ENCODE measurements at places on chromosomes 11 and 22. TPM values are rescaled to one million over a fixed set of nuclear protein-coding genes. Genes with fewer than 3 reads are reported as not detected.
A peak's percentile ranks its signal among the peaks of the same experiment; 100 is the strongest.

GRCh38 chr22:48921411-48921903, 906.2 kb downstream of the BRD1 start:
- DNase-seq = no peak

DNA sequence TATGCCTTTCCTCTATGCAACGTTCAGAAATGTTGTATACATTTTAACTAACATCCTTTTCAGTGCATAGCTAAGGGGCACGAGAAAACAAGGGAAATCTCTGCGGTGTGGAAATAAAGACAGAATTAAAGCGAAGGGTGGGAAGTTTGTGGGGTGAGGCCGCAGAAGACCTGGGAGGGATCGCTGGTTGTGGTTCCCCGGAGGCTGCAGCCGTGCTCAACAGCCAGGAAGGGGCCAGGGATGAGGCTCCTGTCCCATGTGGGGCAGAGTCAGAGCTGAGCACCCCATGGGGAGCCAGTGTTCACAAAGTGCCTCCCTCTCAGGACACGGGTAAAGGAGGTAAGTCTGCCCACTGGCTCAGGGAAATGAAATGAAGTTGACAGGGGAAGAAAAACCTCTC, 67.5 kb downstream of the MYEOV start:
- DNase-seq = no peak

CYP2D6 gene
- 6.7 TPM for total RNA-seq

OR6Q1 gene
- not detected for total RNA-seq

OPCML gene
- not detected for total RNA-seq

DNA sequence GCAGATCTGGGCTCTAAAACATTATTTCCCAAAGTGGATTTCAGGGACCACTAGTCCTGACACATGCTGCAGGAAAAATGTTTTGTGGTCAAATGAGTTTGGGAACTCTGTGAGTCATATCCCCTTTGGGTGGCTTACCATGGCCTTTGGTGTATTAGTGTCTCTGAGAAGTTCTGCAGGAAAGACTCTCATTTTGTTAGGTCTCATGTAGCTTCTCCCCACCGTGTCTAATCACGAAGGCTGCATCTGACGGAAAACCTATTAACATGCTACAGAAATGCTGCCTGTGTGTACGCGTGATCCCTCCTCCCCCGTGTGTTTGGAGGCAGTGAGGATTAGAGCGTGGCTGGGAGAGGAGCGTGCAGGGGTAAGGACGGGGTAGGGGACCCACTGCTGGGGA, 191.7 kb downstream of the ST3GAL4 start:
- no peak for DNase-seq

GRCh38 chr11:32226480-32226879, 135.6 kb downstream of the RCN1 start:
- DNase-seq = no peak

DNA sequence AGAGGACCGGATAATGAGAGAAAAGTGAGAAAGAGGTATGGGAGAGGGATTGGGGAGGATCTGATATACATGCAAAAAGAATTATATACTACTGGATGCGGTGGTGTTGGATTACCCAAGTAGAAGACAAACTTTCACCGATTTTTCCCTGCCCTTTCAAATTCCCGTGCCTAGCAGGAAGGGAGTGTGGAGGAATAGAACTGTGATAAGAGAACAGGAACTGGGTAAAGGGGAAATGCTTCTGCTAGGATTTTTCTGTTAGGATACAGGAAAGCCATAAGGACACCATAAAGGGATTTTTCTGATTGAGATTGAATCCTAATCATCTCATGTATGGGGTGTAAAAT, 480 bp upstream of the MTMR2 start:
- peak; percentile 25 for DNase-seq

DNA sequence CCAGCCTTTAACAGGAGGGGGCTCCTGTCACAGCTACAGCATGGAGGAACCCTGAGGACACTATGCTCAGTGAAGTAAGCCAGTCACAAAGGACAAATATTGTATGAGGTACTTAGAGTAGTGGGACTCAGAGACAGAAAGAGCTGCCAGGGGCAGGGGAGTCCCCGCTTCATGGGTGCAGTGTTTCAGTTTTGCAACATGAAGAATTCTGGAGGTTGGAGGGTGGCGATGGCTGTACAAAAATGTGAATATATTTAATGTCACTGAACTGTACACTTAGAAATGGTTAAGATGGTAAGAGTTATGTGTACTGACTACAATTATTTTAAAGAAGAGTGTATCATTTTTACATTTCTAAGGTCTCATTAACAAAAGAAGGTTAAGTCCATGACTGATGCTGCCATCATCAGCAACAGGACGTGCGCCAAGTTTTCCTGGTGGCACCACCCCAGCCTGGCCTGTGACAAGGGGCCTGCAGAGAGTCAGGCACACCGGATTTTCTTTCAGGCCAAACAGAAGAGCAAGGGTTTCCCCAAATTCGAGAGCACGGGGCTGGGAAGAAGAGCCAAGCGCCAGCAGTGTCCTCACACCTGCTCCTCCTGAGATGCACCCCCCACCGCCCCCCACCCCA, 22.1 kb downstream of the YPEL1 start:
- DNase-seq = no peak

DNA sequence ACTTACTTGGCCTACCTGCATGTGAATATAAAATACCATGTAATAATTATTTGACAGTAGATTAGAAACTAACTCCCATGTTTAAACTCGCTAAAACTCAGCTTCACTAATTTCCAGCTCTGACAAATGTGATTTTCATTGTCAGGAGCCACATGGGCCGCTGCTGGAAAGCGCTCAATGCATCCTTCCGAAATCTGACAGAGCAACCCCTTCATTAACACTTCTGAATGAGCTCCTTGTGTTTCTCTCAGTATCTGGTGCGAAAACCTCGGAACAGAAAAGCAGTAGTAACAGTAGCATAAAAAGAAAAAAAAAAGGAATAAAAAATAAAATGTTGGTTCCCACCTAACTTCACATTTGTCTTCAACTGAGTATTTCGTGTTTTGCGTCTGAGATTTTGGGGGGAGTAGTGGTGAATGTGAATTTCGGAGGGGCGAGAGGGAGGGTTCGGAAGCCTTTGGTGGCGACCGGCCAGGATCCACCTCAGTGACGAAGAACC, 710 bp downstream of the MTCH2 start:
- no peak for DNase-seq

- no peak for DNase-seq
These were observed 17.5 kb upstream of the CDKN1C start for GRCh38 chr11:2902784-2903671.
